SIG-M5 (cell line): ENCODE measurements at places on chromosomes 2 and 18.

DNA sequence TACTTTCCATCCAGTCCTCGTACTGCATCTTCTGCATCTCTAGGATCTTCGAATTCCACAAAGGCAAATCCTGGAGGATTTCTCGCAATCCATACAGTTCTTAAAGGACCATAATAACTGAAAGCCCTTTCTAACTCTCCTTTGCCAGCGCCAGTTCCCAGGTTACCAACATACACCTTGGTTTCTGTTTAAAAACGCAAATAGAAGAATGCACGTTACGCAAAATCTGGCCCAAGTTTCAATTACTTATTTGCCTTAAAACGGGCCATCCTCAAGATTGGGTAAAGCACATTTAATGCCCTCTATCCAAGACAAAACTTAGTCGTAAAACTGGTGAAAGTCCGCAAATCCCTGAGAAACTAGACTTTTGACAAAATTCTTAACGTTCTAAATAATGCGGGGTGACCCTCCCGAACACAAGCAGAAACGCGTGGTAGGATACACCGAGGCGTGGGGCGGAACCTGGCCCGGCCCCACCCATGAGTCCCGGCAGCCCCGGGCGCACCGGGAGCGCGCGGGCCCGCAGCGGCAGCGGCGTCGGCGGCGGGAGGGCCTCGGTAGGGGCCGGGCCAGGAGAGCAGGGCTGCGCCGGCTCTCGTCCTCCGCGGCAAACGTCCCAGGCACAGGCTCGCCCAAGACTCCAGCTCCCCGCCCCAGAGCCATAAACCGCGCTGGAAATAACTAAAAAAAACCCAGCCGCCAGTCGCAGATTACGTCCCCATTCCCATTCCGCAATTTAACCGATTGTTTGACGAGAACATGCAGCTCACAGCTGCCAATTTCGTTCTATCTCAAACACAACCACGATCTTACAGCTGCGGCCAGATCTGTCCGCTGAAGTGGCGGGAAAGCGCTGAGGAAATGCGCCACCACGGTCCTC lies 910 bp downstream of the SRSF7 start:
- DNase-seq: no peak

DNA sequence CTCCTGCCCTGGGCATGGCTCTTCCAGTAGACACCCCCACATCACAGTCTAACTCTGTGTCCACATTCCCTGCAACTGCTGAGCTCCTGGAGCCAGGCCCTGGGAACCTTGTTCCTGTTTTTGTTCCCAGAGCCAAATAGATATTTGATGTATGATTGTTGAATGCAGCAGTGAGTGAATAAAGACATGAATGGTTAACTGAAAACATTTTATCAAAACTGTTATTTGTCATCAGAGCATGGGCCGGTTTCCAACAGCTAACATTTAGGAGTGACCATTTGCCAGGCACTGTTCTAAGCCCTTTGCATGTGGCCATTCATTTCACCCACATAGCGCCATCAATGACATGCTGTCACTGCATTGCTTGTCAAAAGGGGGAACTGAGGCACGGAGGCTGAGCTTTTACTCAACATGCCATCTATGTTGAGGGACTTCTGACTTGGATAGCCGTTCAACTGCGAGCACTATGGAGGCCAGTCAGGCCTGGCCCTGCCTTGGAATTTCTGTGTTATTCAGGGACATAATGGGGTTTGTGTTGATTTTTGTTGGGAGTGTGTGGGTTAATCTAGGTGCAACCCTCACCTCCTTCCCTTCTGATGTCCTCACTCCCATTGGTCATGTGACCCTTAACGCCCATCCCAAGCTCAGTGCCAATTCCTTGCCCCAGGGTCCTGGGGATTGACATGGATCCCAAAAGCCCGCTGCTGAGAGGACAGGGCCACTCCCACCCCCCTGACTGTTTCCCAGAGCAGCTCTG lies 12.6 kb downstream of the IL1R1 start:
- DNase-seq: no peak

GRCh38 chr2:69082430-69082997 lies 69.5 kb downstream of the ANTXR1 start:
- no peak for DNase-seq

DNA sequence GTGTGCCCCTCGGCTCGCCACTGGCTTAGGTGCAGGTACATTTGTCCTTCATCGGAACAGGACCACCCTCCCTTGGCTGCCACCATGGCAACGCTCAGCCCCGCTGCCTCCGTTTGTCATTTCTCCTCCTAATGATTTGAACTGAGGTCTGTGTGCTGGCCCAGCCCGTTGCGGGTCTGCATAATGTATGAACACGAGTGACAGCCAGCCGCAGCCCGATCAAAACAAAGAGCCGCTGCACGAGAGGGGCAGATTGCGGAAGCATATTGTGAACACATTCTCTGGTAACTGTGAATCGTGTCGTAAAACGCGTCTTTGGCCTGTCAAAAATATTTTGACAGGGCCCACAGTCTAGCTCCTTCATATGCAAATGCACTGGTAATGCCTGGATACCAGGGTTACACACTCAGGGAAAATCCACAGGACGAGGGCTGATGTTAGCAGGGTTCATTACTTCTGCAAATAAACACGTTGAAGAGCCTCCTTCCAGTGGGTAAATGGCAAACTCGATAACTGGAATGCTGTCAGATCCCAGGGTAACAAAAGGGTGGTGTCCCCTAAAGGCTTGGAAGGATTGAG lies 137.0 kb downstream of the AGAP1 start:
- no peak for DNase-seq

DNA sequence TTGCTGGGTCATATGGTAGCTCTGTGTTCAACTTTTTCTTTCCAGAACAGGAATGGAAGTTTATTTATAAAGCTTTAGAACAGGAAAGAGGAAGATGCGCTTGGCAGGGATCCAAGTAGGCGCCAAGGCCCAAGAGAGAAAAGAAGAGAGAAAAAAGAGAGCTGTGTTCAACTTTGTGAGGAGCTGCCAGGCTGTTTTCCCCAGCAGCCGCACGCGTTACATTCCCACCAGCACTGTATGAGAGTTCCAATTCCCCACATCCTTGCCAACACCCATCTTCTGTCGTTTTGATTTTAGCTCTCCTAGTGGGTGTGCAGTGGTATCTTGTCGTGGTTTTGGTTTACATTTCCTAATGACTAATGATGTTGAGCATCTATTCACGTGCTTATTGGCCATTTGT lies 51.4 kb downstream of the KCNF1 start:
- DNase-seq: no peak

GRCh38 chr18:36153771-36154170 lies 24.1 kb downstream of the ELP2 start:
- DNase-seq: no peak

DNA sequence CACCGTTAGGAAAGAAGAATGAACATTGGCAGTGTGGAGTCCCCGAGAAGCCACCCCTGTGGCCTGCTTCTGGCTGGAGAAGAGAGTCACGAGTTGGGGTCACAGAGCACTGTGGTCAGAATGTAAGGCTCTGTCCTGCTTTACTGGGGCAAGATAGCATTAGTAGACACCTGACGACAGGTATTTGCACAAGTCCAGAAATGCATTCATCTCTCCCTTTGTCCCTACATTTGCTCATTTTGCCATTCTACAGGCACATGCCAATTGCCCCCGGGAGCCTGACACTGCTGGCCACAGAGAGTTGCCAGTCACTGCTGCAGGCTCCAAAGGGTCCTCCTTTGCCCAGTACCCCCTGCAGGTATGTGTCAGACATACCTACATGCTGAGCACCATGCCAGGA lies 133.3 kb downstream of the SMAD2 start:
- DNase-seq: no peak

- DNase-seq: no peak
Measured at GRCh38 chr2:217785544-217786045, 217.2 kb downstream of the TNS1 start.

DNA sequence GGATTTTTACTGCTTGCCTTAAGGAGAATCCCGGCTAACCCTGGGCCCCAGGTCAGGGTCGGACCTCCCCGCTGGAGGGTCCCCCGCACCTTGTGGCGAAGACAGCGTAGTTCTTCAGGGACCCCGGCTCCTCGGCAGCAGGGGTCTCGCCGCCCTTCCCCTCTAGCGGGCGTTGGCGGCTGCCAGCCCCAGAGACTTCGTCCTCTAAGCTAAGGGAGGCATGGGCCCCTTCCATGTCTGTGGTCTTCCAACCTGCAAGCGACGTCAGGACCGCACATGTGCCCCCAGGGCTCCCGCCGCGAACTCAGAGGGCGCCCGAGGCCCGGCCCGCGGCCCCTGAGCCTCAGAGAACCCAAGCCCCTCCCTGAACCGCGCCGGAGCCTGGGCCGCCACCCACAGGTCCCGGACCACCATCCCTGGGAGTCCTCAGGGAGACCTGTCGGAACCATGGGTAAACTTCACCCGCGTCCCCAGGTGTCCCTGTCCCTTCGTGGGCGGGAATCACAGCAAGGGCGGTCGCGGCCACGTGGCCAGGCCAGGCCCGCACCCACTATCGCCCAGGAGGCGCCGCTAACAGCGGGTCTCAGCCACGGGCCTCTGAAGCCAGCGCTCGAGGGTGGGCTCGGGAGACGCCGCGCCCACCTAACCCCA lies 562 bp downstream of the ANKMY1 start:
- no peak for DNase-seq

GRCh38 chr18:37207343-37207742 lies 358.3 kb downstream of the CELF4 start:
- no peak for DNase-seq

- no peak for DNase-seq
Measured at GRCh38 chr2:172013396-172013795, 13.6 kb downstream of the METAP1D start.

GRCh38 chr2:10297959-10298531 lies 4.7 kb upstream of the HPCAL1 start:
- DNase-seq: no peak

GRCh38 chr2:150762571-150762970 lies 275.1 kb upstream of the RND3 start:
- no peak for DNase-seq

- DNase-seq: no peak
Measured at GRCh38 chr2:226671141-226671676, 128.4 kb downstream of the IRS1 start.

DNA sequence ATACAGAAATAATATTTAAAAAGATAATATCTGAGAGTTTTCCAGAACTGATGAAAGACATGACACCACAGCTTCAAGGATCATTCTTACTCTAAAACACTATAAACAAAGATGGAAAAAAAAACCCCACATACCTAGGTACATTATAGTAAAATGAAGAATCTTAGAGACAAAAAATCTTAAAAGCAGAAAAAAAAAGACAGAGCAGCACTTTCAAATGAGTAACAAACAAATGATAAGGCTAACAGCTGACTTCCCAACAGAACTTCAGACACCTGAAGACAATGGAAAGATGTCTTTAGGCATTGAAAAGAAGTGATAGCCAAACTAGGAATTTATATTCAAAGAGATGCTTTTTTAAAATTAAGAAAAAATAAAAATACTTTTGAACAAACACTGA lies 21.2 kb upstream of the AFF3 start:
- no peak for DNase-seq

DNA sequence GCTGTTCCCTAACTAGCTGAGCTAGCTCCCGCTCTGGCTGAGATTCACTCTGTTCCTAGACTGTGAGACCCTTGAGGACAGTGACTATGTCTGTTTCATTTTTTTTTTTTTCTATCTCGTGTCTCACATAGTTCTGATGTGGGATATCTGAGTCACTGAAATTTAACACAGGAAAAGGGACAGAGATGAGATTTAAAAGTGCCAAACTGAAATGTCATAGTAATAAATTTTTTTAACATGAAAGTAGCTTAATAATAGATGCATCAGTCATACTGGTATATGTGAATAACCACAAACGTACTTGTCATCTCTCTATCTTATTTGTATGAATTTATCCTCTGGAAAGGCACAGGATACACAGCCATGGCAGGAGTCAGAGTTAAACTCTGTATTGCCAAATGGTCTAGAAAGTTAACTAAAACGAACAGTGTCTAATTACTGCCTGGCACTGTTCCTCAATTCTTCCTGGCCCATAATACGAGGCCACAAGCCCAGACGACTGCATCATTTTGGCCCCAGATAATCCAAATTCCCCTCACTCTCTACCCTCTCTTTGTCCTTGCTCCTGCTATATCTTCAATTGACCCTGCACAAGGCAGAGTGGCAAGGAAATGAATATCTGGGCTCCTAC lies 87.5 kb downstream of the SATB2 start:
- DNase-seq: no peak

- DNase-seq: no peak
Measured at GRCh38 chr2:23631389-23631788, 246.4 kb downstream of the KLHL29 start.

DNA sequence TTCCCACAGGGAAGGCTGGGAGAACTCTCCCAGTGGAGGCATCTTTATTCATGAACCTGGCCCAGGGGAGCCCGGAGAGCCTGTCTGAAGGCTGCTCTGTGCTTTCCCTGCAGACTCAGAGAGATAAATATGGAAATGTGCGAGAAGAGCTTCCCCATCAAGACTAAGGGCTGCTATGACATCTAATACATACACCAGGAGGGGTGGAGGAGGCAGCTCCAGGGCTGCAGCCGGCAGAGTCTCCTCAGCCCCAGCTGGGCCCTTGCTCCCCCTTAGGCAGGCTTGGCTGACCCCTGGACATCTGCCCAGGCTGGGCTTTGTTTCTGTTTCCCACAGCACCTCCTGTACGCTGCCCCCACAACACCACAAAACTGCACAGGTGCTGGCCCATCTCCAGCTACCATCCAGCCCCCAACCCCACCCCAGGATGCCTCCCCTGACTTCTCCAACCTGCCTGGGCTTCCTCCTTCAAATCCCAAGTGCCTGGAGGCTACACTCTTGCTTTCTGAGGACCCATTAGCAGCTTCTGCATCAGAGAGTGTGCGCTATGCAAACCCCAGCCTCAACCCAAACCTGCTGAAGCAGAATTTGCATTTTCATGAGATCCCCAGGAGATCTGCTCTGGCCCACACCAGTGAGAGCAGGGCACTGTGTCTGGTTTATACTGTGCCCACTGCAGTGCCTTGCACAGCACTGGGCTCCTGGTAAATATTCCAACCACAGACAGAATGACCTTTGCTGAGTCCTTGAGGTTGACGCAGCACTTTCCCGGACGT lies 96.8 kb downstream of the VSNL1 start:
- DNase-seq: no peak

- no peak for DNase-seq
Measured at GRCh38 chr2:23199115-23199918, 185.7 kb upstream of the KLHL29 start.

DNA sequence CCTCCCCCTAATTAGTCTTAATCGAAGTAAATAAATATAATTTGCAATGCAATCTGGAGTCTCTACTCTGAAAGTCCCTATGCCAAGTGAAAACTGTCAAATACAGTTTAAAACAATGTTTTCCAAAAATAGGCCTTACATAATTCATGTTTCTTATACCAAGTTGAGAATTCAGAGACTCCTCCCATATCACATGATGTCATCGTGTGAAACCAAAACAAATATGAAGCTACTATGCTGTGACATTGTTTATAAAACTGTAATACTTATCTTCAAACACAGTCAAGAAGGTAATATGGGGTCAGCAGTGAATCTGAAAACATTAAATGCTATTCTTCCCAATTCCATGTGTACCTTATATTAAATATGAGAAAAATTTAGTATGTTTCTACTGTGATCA lies 940.2 kb upstream of the FANCL start:
- no peak for DNase-seq

- no peak for DNase-seq
Measured at GRCh38 chr2:98378901-98379300, 32.6 kb downstream of the CNGA3 start.

GRCh38 chr2:111100765-111101162 lies 19.9 kb upstream of the BCL2L11 start:
- DNase-seq: peak; percentile 65

GRCh38 chr18:42033137-42033810 lies 78.2 kb downstream of the PIK3C3 start:
- no peak for DNase-seq
